ENCODE measurements at places on chromosomes 1 and 21.

- peak overlapping the region; percentile 98 for H3K27ac ChIP-seq
- H3K36me3 ChIP-seq, result peaks cover 5% of the 10 kb centered on the region
- DNase-seq, result peak; percentile 94
- peak overlapping the region; percentile 93 for H3K4me3 ChIP-seq
- peaks cover 1% of the 10 kb centered on the region for H3K27me3 ChIP-seq
These were observed 161.2 kb downstream of the RUNX1 start for GRCh38 chr21:34887725-34888568.

GRCh38 chr1:113530021-113530420 lies 139.7 kb downstream of the MAGI3 start:
- H3K36me3 ChIP-seq, result no peaks in the 10 kb centered on the region
- no peak overlapping the region for H3K27ac ChIP-seq
- DNase-seq, result no peak
- H3K27me3 ChIP-seq, result no peaks in the 10 kb centered on the region
- no peak overlapping the region for H3K4me3 ChIP-seq

DNA sequence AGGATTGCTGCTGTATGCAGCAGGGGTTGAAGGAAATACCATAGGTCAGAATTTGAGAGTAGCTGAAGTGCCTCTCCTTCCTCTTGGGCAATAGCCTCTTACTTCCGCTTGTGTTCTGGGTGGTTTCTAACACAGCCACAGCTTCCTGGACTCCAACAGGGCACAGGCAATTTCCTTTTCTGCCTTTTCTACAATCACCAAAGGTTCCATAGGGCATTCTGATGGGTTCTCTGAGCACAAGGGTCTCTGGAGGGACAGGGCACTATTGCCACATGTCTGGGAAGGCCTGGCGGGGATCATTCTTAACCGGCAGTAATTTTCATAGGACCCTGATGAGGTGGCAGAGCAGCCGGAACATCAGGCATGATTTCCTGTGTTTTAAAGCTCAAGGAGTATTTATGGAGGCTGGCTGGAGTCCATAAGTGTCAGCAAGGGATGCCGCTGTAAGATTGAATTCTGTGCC lies 5.5 kb upstream of the AGTRAP start:
- peak overlapping the region; percentile 55 for H3K4me3 ChIP-seq
- H3K27ac ChIP-seq, result peak overlapping the region; percentile 80
- H3K27me3 ChIP-seq, result no peaks in the 10 kb centered on the region
- peaks cover 43% of the 10 kb centered on the region for H3K4me1 ChIP-seq
- DNase-seq, result peak; percentile 66
- no peaks in the 10 kb centered on the region for H3K36me3 ChIP-seq

- no peak for DNase-seq
- H3K36me3 ChIP-seq, result no peaks in the 10 kb centered on the region
- no peaks in the 10 kb centered on the region for H3K27me3 ChIP-seq
- no peaks in the 10 kb centered on the region for H3K4me1 ChIP-seq
- no peak overlapping the region for H3K4me3 ChIP-seq
- H3K27ac ChIP-seq, result no peak overlapping the region
These were observed 8.9 kb downstream of the RCAN1 start for GRCh38 chr21:34606051-34606450.

GRCh38 chr1:44619261-44619900 lies 54.9 kb downstream of the TMEM53 start:
- H3K36me3 ChIP-seq, result no peaks in the 10 kb centered on the region
- H3K27ac ChIP-seq, result no peak overlapping the region
- no peaks in the 10 kb centered on the region for H3K27me3 ChIP-seq
- H3K4me3 ChIP-seq, result no peak overlapping the region

GRCh38 chr1:89454845-89455521 lies 69.6 kb upstream of the LRRC8B start:
- peaks cover 21% of the 10 kb centered on the region for H3K27me3 ChIP-seq
- H3K4me1 ChIP-seq, result peaks cover 29% of the 10 kb centered on the region
- H3K36me3 ChIP-seq, result no peaks in the 10 kb centered on the region
- H3K27ac ChIP-seq, result no peak overlapping the region
- H3K4me3 ChIP-seq, result no peak overlapping the region

- no peak for DNase-seq
- no peak overlapping the region for H3K4me3 ChIP-seq
- peaks cover 5% of the 10 kb centered on the region for H3K36me3 ChIP-seq
- peaks cover 16% of the 10 kb centered on the region for H3K4me1 ChIP-seq
- H3K27me3 ChIP-seq, result no peaks in the 10 kb centered on the region
These were observed 27.6 kb upstream of the NBL1 start for GRCh38 chr1:19616489-19616888.

DNA sequence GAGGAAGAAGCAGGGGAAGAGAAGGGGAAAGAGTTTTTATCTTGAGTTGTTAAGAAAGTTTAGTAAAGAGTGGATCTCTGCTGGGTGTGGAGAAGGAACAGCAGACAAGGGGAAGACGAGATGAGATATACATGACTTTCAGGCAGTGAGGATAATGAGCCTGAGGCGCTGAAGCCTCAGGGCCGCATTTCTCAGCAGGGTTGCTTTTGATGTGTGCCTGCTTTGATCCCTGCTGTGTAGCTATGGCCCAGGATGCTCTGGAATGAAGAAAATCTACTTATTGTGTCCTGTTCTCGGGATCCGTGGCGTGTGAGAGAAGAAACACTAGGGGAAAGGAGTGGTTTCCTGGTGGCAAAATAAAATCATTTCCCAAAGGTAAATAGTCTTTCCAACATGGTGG lies 15.1 kb upstream of the RPE65 start:
- H3K27me3 ChIP-seq, result peaks cover 8% of the 10 kb centered on the region
- H3K36me3 ChIP-seq, result no peaks in the 10 kb centered on the region
- DNase-seq, result no peak
- H3K4me1 ChIP-seq, result no peaks in the 10 kb centered on the region
- H3K27ac ChIP-seq, result no peak overlapping the region

DNA sequence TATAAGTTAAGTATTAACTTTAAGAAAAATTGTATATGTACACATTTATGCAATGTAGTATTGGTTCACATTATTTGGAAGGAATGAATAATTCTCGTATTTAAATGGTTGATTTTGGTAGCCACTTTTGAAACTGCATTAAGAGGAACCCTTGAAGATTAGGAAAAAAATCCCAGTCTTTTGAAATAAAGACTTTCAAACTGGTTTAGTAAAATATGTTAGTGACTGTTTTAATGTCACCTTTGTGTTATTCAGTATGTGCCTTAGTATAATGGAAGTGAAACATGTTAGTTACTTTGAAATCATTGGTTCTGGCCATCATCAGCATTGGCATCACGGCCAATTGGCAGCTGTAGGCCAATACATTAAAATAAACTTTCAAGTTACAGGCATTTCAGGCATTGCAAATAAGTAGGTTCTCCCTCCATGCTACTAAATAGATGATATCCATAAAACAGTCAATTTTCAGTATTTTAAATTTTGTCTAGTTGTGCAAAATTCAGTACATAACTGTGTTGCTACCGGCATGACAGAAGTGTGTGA lies 4.4 kb downstream of the MIER1 start:
- DNase-seq, result peak; percentile 27
- H3K27me3 ChIP-seq, result no peaks in the 10 kb centered on the region
- H3K36me3 ChIP-seq, result peaks cover 27% of the 10 kb centered on the region
- peaks cover 48% of the 10 kb centered on the region for H3K4me1 ChIP-seq
- H3K4me3 ChIP-seq, result peak overlapping the region; percentile 97

DNA sequence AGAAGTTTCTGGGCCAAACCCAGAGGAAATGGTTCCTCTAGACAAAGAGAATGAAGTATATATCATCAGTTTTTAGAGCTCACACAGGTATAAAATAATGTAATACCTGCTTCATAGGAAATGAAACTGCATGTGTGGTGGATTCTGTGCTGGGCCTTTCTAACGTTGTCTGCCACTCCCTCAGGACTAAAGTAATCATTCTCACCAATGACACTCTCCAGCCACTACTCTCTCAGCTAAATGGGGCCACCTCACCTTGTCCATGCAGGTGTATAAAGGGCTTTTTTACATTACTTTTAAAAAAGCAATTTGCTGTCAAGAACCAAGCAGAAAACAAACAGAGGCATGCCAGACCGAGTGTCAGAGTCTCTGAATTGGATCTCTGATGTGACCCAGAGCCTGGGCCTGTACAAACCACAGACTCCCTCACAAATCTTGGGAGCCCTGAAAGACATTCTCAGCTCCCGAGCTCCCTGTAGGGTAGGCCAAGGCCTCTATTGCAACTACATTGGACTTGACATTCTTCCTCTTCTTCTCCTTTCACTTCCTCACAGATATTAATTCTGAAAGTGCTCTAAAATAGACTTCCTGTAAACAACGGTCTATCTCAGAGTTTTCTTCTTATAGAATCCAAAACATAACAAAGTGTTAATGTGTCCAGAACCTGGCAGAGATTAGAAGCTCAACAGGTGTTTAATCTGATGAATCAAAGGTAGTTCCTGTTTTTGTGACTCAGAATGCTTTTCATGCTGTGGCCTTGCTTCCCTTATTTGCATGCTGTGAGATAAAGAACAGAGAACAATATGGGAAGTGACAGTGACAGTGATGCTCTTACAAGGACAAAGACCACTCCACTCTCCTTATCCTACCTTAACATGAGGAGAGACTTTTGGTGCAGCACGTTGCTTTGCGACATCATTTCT lies 8.6 kb downstream of the AIM2 start:
- H3K4me1 ChIP-seq, result peaks cover 21% of the 10 kb centered on the region
- H3K36me3 ChIP-seq, result peaks cover 6% of the 10 kb centered on the region
- H3K4me3 ChIP-seq, result peak overlapping the region; percentile 19
- no peaks in the 10 kb centered on the region for H3K27me3 ChIP-seq
- DNase-seq, result no peak

GRCh38 chr1:109243860-109244552 lies 5.3 kb upstream of the CELSR2 start:
- H3K4me1 ChIP-seq, result peaks cover 12% of the 10 kb centered on the region
- no peak overlapping the region for H3K4me3 ChIP-seq
- no peak for DNase-seq
- peaks cover 3% of the 10 kb centered on the region for H3K27me3 ChIP-seq
- no peak overlapping the region for H3K27ac ChIP-seq
- H3K36me3 ChIP-seq, result no peaks in the 10 kb centered on the region

- DNase-seq, result no peak
- H3K4me1 ChIP-seq, result no peaks in the 10 kb centered on the region
- no peaks in the 10 kb centered on the region for H3K36me3 ChIP-seq
- no peak overlapping the region for H3K27ac ChIP-seq
- H3K4me3 ChIP-seq, result no peak overlapping the region
These were observed 48.5 kb downstream of the RGS7 start for GRCh38 chr1:241308471-241308870.

GRCh38 chr1:5959087-5959486 lies 33.1 kb downstream of the NPHP4 start:
- H3K36me3 ChIP-seq, result peaks cover 8% of the 10 kb centered on the region
- H3K4me1 ChIP-seq, result peaks cover 14% of the 10 kb centered on the region
- H3K27me3 ChIP-seq, result no peaks in the 10 kb centered on the region

GRCh38 chr1:27554759-27555699 lies 48.9 kb downstream of the AHDC1 start:
- H3K27ac ChIP-seq, result peak overlapping the region; percentile 46
- H3K27me3 ChIP-seq, result no peaks in the 10 kb centered on the region
- H3K4me3 ChIP-seq, result no peak overlapping the region
- peaks cover 21% of the 10 kb centered on the region for H3K4me1 ChIP-seq

DNA sequence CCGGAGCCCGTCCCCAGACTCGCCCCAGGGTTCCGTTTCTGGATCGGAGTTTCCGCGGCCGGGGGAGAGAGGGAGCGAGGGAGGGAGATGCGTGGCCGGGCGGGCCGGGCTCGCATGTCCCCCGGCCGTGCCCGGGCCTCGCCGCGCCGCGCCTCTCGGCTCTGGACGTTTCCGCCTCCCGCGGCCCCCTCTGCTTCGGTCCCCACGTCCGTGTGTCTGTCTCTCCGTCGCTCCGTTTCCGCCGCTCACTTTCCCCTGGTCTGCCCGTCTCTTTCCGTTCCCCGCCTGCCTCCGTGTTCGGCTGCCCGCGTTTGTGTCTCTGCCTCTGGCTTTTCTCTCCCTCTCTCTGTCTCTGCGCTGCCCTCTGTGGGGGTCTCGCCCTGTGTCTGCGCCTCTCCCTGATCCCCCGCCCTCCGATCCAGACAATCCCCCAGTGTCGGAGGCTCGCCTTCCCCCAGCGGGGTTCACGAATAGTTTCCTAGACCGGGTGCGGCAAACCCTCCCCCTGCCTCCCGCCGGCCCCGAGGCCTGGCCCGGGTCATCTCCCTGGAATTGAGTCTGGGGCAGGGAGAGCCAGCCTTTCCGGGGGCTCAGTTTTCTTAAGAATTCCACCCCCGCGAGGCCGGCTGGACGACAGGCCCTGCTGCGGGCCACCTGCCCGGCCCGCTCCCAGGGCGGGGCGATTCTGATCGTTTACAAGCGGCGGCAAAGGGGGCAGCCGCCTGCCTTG lies 735 bp downstream of the NBL1 start:
- H3K27me3 ChIP-seq, result peaks cover 10% of the 10 kb centered on the region
- H3K4me3 ChIP-seq, result peak overlapping the region; percentile 83
- peak; percentile 81 for DNase-seq
- no peaks in the 10 kb centered on the region for H3K36me3 ChIP-seq
- peak overlapping the region; percentile 69 for H3K27ac ChIP-seq

Measured in activated CD8-positive, alpha-beta T cell treated with anti-CD3 and anti-CD28 coated beads for 36 hours (primary cell).